ENCODE measurements at places on chromosomes 1 and 21.

DNA sequence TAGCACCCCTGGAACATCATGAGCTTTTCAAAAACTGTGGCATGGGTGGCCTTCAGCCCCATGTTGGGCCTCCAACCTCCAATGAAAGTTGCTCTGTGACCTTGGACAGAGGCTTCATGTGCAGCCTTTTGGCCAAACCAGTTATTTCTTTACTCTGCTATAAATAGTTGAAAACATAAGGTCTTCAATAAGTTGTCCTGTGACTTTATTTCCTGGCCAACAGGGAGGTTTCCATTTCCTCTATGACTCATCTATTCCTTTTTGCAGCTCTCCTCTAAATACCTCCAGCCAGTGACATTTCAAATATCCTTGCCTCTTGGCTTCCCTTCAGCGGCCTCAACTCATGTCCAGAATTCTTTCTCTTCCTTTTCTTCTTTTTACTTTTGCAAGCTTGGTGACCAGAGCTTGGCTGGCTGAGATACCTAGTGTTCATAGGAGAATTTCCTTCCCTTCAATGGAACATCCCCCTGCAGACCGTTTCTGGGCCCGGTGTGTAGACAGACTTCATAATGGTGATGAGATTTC, 22.7 kb upstream of the TRIM67 start:
- no peak for DNase-seq

- DNase-seq = no peak
Observed at GRCh38 chr21:38244407-38244787, 12.4 kb upstream of the KCNJ15 start.

- no peak for DNase-seq
Observed at GRCh38 chr21:41156142-41156541, 11.8 kb upstream of the BACE2 start.

- DNase-seq = no peak
Observed at GRCh38 chr1:54750596-54750995, 13.7 kb downstream of the PARS2 start.

GRCh38 chr1:98104289-98104688, 183.5 kb upstream of the DPYD start:
- DNase-seq = no peak

GRCh38 chr1:205610036-205610435, 21.8 kb downstream of the ELK4 start:
- DNase-seq = no peak

DNA sequence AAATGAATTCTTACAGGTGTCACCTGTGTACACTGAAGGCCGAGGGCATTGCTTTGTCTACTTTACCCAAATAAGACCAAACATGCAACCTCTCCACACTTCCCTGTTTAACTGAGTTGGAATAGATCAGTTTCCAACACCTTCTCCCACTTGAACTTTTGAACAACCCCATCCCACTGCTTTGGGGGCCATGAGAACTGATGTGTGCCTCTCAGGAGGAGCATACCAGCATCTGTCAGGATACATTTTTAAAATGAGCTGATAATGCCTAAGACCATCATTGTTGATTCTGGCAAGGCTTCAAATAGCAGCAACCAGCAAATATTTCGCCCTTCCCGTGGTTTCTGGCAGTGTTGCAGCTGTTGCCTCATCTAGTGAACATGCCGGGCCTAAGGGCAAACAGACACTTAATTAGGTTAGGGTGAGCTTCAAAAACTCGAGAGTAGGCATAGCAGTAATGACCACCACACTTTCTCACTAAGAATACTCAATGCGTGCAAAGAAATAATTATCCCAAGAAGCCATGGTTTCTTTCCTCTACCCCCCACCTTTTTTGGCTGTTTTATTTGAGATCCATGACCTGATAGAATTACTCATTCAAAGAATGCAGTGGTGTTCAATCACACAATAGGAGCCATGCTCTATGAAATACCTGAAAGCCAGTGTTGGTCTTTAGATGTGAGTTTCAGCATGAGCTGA, 63.7 kb downstream of the MAP10 start:
- no peak for DNase-seq

GRCh38 chr1:216142921-216143320, 280.3 kb downstream of the USH2A start:
- DNase-seq = no peak

- no peak for DNase-seq
Observed at GRCh38 chr1:169059421-169059820, 47.1 kb upstream of the ATP1B1 start.

GRCh38 chr1:201348211-201348566, 29.3 kb downstream of the TNNT2 start:
- DNase-seq = peak; percentile 37

- DNase-seq = no peak
Observed at GRCh38 chr1:115606305-115606704, 35.5 kb upstream of the VANGL1 start.

DNA sequence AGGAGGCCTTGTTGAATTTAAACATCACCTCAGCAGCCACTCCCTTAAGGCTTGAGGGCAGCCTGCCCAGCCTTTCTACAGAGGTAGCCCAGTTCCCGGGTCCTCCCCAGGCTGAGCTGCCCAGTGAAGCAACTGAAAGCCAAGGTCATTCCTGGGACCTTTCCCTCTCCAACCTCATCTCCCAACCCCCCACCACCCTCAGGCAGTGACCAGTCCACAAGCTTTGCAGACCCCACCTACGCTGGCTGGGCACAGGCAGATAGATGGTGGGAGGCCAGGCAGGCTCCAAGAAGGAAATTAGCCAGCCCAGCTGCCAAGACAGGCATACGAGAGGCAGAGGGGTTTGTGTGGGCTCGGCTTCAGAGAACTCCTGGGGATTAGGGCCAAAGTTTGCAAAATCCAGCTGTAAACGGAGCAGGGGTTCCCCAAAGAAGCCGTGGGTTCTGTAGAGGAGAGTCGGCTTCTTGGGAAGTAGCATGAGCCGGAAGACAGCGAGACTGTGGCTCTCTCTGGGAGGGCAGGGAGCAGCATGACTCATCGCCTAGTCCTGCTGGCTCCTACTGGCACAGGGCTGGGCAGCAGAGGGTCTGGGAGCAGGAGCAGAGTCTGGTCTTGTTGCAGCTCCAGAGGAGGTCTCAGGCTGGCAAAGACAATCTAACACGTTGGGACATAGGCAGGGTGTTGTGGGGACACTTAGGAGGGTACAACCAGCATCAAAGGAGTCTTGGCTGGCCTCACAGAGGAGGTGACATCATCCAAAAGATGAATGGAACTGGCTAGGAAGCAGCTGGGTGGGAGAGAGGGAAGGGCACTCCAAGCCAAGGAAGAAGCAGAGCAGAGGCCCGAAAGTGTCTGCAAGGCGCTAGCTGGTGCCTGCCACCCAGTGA, 2.8 kb upstream of the ZC3H12A start:
- DNase-seq = no peak

DNA sequence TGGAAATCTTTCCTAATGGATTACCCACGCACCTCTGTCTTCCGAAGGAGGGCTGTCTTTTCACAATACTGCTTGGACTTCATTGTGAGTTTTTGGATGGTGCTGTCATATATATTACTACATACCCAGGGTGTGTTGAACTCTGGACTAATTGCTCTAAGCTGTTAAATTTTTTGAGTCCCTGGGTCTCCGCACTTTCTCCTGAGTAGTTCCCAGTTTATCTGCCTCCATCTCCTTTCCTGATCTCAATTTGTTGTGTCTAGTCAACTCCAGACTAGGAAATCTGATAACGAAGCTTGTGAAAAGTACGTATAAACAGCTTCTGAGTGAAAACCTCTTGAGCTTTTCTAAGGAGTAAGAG, 211.1 kb downstream of the ROR1 start:
- DNase-seq = no peak

DNA sequence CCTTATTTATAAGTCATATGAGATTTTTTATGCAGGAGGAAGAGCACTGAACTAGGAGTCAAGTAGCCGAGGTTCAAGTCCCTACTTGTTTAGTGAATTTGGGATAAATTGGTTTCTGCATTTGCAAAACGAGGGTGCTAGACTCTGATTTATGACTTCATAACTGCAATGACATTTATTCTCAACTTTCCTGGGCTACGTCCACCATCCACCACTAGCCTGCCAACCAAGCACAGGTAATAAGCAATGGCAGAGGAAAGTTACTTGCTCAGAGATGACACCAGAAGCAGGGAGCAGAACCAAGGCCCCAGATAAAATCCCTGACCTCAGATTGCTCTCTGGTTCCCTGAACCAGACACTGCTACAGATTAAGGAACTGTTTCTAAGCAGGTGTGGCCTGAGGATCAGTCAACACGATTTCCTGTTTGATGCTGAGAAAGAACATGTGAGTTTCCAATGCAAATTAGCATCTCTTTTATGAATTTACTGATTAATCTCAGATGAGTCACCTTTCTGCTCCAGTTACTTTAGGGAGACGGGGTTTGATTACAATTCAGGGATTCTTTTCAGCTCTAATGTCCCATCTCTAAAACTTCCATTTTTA, 52.7 kb downstream of the PLPP3 start:
- DNase-seq = no peak

DNA sequence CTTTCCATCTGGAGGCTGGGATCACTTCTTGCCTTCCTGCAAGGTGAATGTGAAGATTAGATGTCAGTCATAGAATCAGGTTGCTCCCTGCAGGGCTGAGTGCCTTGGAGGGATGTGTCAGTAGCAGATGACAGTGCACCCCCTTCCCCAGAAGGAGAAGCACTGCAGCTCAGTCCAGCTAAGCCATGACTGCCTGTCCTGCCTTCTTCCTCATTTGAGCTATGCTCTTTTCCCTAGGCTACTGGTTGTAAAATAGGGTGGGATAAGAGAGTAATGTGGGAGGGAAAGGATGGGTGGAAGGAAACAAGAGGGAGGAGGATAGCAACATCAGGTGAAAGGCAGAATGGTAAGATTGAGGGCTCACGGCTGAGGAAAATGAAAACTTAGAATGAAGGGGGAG, 11.1 kb upstream of the FABP3 start:
- DNase-seq = no peak

DNA sequence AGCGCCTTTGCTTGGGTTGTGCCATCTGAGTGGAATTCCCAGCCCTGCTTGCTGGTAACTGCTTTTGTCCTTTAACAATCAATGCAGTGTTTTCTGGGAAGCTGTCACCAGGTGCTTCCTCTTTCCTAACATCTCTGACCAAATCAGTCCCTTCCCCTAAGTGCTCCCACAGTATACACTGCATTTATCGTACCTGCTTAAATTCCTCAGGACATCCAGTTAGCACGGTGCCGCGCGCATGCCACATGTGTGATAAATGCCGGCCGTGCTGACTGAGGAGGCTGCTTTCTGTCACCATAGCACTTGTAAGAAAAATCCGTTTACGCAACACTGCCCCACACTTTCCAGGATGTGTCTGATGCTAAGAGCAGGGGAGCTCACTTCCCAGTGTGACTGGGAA, 115.4 kb downstream of the BCAR3 start:
- no peak for DNase-seq

GRCh38 chr1:153100245-153100644, 5.9 kb upstream of the SPRR2E start:
- peak; percentile 5 for DNase-seq

DNA sequence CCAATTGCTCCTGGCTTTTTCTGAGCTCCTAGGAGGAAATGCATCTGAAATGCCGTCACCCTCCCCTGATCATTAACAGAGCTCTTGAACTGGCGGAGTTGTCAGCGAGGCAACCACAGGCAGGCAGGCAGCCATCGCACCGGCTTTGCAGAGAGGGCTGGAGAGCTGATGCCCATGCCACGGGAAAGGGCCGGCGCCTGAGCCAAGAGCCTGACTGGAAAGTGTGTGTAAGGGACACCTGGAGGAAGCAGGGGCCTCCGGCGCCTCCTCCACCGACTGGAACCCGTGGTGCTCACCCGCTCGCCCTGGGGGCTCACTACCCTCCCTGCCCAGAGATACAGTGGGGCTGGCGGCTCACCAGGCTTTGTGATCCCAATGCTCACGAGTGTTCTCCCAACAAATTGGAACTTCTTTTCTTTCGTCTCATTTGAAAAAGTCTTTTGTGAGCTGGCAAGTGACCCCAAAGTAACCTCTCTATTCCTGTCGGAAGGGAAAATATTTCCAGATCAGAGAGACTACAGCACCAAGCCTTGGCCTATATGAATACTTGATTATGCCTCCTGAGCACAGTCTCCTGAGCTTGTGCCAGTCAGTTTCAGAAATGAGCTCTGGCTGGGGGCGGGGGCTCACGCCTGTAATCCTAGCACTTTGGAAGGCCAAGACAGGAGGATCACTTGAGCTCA, 97.7 kb upstream of the SLC25A33 start:
- no peak for DNase-seq

Measured in activated T-cell treated with anti-CD3 and anti-CD28 coated beads, Interleukin-2, amount 50 U/mL, for 72 hours (primary cell).